ENCODE measurements at places on chromosomes 12 and 14.

GRCh38 chr14:61659582-61659981 lies 35.7 kb upstream of the HIF1A start:
- DNase-seq = no peak

- no peak for DNase-seq
Measured at GRCh38 chr12:98788396-98788795, 143.3 kb downstream of the APAF1 start.

DNA sequence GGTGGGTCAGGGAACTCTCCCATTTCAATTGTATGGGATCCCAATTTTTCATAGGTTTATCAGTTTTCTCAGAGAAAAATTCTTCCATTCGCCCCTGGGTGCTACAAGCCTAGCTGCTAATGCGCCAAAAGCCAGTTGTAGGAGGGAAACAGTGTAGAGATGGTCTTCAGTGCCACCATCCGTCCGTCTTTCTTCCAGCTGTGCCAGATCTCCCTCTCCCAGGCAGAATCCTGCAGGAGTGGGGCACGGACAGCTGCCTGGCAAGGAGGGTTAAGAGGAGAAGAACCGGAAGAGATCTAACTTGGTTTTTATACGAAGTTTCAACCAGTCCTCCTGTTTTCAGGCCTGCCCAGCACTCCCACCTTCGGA lies 38.9 kb upstream of the FUT8 start:
- peak; percentile 68 for DNase-seq

DNA sequence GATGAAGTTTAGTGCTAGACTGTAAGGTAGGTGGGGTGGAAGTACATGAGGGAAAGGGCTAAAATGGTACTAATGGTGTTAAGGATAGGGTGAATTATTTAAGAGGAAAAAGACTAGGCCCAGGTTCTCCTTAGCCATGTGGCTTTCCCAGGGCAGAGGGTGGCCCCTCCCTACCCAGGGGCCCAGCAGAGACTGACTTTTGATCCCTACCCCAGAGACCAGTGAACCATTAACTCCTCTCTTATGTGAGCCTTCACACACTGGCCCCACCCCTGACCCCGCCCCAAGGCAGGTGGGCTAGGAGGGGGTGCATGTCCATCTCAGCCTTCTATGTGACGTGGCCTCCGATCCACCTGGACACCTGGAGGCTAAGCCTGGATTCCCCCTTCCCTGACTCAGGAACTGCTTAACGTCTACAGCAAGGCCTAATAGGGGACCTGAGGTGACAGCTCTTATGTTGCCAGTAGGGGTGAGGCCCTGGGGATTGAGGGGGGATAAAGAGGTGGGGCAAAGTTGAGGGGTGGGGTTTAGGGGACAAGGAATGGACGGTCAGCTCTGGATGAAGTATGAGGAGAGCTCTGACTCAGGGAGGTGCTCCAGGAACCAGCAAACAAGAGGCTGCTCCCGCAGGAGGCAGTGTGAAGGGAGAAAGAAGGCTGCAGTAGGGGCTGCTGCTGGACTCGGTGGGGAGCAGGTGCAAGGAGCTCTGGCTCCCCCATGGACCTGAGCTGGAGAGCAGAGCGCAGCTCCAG lies 757 bp downstream of the SLC39A5 start:
- peak; percentile 78 for DNase-seq

DNA sequence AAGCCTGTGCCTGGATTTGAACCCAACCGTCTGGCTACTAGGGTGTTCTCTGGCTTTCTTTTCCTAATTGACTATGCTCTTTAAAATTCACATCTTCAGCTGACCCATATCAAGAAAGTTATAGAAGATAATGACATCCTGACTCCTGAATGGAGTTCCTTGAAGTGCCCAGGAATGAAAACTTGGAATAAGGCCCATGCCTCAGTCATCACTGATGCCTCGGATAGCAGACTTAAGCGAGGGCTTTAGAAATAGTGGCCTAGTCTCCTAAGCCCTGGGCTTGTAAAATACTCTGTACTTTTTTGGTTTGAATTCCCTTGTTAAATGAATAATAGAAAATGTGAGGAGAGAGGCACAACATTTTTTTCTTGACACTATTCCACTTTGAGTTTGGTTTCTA lies 39.0 kb downstream of the CHST11 start:
- no peak for DNase-seq

- peak; percentile 17 for DNase-seq
Measured at GRCh38 chr12:49020441-49020840, 1.9 kb upstream of the PRKAG1 start.

GRCh38 chr12:65279369-65280112 lies 1.1 kb downstream of the MSRB3 start:
- no peak for DNase-seq

GRCh38 chr12:31016057-31016456 lies 57.6 kb upstream of the DDX11 start:
- no peak for DNase-seq

GRCh38 chr14:20798318-20798717 lies 4.3 kb downstream of the RNASE1 start:
- no peak for DNase-seq

GRCh38 chr12:91663744-91664143 lies 481.1 kb upstream of the DCN start:
- peak; percentile 83 for DNase-seq

DNA sequence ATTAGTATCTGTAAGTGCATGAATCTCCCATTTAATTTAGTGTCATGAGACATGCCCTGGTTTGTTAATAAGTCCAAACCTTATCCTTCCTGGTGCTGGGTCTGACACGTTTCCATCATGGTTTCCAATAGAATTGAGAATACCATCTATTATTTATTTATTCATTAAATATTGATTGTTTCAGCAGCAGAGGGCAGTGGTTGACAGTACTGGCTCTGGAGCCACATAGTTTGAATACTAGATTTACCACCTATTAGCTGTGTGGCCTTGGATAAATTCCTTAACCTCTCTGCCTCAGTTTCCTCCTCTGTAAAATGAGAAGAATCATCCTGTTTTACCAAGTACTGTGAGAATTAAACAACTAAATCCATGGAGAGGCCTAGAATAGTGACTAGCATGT lies 941 bp upstream of the STAB2 start:
- peak; percentile 39 for DNase-seq

- DNase-seq = no peak
Measured at GRCh38 chr14:92861856-92862745, 60.8 kb upstream of the CHGA start.

- DNase-seq = peak; percentile 94
Measured at GRCh38 chr12:4526923-4527546, 11.7 kb upstream of the RAD51AP1 start.

GRCh38 chr12:105401198-105401597 lies 70.7 kb downstream of the C12orf75 start:
- DNase-seq = no peak

GRCh38 chr12:87818441-87818840 lies 210.8 kb downstream of the C12orf50 start:
- DNase-seq = no peak

- no peak for DNase-seq
Measured at GRCh38 chr14:44981198-44981597, 19.2 kb downstream of the TOGARAM1 start.

GRCh38 chr12:5204271-5204670 lies 160.6 kb downstream of the KCNA5 start:
- no peak for DNase-seq

- no peak for DNase-seq
Measured at GRCh38 chr12:120091371-120092090, 25.0 kb downstream of the RAB35 start.

GRCh38 chr12:10503460-10503859 lies 2.2 kb upstream of the EIF2S3B start:
- no peak for DNase-seq

DNA sequence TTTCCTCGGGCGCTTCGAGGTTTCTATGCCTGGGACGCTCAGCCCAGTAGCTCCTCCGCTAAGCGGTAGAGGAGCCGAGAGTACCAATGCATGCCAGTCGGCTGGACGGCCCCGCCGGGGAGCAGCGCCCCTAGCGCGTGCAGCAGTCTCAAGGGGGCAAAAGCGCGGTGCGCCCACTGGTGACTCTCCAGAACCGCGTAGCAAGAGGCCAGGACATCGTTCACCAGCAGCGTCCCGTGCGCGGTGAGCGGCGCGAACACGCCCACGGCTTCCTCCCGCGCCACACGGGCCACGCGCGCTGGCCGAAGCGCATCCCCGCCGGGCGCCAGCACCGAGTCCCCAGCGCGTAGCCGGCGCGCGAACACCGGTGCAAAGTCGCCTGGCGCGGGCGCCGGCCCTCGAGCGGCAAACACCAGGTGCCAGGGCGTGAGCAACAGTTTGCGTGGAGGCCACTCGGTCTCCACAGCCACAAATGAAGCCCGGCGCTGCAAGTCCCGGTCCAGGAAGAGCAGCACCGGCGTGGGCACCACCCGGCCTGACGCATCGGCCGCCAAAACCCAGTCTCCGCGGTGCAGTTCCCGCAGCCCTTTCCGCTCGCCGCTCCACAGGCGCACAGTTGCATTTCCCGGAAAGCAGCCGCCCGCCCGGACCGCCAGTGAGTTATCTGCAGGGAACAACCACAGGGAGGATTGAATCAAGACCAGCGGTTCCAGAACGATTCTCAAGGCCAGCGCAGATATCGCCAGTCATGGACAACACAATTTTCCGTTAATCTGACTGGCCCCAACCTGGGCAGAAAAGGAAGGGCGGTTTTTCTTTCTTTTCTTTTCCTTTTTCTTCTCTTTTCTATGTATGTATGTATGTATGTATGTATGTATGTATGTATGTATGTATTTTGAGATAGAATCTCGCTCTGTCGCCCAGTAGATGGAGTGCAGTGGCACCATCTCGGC lies 4.5 kb downstream of the DHH start:
- peak; percentile 63 for DNase-seq

GRCh38 chr12:66896797-66897196 lies 217.9 kb upstream of the GRIP1 start:
- DNase-seq = no peak

DNA sequence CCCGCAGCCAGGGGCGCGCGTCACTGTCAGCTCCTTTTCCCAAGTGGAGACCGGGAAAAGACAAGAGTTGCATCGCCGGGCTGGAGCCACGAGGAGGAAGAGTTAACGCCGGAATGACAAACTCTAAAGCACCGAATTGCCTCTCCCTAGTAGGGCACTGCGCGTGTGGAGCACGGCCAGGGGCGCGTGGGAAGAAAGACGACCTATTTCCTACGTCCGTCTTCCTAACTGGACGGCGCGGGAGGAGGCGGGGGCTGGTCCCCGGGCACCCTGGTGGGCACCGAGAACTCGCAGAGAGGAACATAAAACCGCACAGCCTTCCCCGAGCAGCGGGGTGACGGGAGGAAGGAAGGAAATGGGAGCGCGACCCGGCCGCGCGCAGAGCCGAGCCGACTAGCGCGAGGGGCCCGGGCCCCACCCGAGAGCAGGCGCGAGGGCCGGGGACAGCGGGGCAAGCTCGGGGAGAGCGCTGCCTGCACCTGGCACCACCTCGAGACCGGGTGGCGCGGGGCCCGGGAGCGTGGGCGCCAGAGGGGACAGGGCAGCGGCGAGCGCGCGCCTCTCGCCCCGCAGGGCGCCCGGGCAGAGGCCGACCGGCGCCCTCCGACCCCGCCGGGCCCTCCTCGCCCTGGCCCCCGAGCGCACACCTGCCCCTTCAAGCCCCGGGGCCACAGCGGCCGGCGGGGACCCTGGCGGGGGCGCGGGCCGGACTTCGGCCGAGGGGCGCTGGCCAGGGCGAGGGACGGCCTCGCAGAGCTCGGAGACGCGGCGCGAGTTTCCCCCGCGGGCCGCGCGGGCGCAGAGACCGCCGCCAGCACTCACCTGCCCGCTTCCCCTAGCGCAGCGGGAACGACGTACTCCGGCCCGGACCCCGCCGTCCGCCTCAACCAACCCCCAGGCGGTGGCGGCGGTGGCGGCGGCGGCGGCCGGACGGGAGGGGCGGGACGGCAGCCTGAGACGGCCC lies at the start of gene SETD3:
TSS of gene SETD3 (minus strand) at position 954 of the 964 bp plus-strand sequence. CDS start 15,054 bp downstream, outside the sequence.
- DNase-seq = peak; percentile 56

- no peak for DNase-seq
Measured at GRCh38 chr12:108865169-108865568, 7.8 kb upstream of the SSH1 start.

DNA sequence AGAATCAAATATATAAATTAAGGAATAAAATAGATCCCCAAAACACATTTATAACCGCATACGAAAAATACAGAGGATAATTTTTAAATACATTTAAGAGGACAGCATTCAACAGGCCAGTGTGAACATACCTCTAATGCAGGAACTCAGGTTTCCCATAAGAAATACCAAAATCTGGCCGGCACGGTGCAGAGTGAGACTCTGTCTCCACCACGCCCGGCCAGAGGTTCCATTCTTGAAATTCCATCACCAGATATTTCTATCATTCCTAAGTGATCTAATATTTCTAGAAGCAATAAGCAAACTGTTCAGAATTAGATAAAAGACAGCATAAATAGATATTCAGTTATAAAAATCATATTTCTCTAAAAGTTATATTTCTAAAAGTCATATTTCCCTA lies 30.2 kb upstream of the OASL start:
- DNase-seq = no peak

GRCh38 chr12:22982635-22983034 lies 357.7 kb downstream of the ETNK1 start:
- no peak for DNase-seq

DNA sequence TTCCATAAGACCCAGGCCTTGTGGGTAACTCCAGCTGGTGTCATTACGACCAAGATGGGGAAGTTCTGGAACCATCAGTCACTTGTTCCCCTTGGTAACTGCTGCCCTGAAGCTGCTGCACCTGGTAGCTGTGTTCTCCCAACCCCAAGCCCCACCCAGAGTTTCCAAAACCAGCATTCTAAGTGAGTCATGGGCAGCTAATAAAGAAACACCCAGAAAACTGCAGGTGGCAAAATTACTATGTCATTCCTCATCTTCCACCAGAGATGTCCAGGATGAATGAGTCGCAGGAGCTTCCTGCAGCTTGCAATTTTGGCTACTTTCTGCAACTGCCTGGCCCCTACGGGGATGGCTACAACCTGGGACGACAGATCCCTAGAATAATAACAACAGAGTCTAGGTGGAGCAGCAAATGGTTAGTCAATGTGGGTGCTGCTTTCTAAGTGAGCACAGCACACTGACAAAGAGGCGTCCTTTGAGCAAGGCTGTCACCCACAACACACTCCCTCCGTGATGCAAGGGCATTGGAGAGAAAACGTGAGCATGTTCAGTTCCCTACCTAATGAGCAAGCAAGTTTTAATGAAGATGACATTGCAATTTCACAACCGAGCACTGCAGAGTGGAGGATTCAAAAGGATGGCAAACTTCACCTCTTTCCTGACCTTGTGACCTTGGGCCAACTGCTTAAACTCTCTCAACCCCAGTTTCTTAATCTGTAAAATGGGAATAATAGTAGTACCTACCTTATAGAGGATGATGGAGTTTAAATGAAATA lies 301.4 kb upstream of the NOS1 start:
- DNase-seq = no peak

DNA sequence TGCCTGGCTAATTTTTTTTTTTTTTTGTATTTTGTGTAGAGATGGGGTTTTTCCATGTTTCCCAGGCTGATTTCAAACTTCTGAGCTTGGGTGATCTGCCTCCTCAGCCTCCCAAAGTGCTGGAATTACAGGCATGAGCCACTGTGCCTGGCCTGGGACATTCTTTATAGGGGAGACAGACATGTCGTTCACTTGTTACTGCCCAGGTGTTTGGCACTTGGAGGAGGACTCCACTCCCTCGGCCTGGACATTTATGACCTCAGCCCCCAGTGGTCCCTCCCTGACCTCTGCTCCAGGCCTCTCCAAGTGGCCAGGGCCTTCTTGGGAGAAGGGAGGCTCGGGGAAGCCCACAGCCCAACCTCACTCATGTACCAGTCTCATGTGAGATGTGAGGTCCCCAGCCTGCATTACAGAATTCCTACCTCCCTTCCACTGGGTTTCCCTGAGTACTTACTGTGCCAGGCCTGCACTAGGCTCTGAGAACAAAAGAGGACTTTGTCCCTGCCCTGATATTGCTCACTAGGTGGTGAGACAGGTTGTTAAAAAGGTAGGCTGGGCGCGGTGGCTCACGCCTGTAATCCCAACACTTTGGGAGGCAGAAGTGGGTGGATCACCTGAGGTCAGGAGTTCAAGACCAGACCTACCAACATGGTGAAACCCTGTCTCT lies 9.7 kb upstream of the POP5 start:
- no peak for DNase-seq
